NCI-H1417 treated with DMSO at 0.1 percent for 48 hours (cell line): ENCODE measurements at places on chromosomes 6 and 20.
A peak's percentile ranks its signal among the peaks of the same experiment; 100 is the strongest.

DNA sequence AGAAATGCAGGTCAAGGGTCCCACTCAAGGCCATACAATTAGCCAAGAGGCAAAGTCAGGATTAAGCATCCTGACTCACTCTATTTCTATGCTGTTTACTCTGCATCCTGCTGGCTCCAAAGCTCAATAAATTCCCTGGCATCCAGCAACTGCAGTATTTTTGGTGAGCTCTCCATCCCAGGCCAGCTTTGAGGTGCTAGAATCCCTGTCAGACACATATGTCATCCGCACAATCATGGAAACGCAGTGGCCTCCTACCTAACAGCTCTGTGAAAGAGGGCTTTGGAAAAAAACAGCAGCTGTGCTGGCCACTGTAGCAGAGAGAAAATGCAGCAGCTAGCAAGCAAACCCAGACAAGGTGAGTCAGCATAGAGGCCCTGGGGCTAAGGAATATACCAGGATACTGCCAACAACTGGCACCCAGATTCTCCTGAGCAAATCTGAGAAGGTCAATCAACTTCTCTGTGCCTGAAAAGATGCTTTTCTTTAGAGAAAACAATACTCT is 58.4 kb downstream of the ANKEF1 start:
- DNase-seq: no peak

DNA sequence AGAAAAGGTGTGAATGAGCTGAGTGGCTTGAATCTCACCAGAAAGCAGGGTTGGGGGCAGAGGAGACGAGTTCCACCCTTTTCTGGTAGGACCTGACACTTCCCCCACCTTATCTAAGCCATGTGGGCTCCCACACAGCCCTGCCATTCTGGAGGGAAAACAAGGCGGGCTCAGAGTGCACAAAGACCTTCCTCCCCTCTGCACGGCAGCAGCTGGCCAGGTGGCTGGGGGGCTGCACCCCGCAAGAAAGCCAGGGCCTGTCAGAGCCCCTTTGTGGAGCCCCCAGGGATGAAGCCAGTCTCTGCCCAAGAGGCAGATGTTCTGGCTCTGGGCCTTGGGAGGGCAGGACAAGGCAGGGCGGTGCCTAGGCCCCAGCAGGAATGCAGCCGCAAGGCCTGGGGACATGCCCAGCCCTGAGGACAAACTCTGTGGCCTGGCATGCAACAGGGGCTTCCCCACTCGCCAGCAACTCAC is 48.4 kb upstream of the DSN1 start:
- DNase-seq: no peak

DNA sequence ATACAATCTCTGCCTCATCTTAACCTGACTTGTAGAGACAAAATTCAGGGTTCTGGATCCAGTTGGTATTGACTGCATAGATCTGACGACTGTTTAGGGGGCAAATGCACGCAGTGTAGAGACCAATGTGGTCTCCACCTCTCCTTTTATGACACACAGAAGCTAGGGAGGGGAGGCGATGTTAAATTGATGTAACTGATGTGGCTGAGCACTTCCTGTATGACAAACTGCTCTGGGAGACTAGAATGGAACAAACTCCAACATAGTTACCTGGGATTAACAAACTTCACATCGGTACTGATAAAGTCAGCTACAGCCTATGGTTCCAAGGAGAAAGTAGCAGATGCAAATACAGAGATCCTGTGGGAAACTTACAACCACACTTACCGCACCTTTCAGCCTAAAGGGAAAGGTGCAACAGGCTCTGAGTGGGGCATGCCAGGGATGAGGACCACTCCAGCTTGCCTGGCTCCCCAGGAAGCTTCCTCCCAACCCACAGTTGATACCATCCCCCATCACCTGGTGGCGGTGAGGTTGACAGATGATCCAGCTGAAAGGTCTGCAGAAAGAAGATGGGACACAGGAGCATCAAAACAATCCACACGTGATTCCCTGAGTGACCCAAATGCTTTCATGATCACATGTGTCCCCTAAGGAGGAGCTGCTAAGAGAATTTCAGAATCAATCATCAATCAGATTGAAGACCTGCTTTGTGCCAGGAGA is 60.6 kb upstream of the MRPS10 start:
- DNase-seq: no peak

- no peak for DNase-seq
These were observed 25.4 kb upstream of the HLA-E start for GRCh38 chr6:30463651-30464618.

DNA sequence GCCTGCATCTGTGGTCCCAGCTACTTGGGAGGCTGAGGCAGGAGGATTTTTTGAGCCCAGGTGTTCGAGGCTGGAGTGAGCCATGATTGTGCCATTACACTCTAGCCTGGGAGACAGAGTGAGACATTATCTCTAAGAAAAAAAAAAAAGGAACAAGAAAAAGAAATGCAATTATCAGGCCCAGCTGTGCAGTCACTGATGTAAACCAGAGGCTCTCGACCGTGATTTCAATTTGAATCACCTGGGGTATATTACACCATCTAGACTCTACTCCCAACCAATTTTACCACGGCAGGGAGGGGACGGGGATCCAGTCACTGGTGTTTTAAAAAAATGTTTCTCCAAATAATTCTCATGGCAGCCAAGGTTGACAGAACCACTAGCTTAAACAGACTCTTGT is 48.8 kb upstream of the NKX2-2 start:
- DNase-seq: no peak

- DNase-seq: no peak
These were observed 149.9 kb upstream of the FUT9 start for GRCh38 chr6:95865857-95866256.

- no peak for DNase-seq
These were observed 238.9 kb downstream of the FRK start for GRCh38 chr6:115821798-115822197.

DNA sequence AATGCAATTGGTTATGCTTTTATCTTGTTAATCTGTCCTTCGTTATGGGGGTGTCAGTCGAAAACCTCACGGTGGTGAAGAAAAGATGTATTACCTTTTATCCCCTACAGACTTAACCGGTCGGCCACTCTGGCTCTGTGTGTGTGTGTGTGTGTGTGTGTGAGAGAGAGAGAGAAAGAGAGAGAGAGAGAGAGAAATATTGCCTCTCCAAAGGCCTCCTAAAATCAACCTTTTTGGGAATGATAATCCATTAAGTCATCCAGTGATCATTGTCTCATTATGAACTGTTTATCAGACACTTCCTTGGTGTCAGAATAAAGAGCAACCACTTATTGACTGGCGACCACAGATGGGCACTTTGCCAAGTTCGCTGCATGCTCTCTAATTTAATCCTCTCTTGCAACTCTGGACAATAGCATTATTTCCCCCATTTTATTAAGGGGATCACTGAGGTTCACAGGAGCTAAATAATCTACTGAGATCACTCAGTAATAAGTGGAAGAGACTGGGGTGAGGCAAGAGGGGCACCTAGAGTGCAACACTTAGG is 30.7 kb downstream of the SLC35D3 start:
- peak; percentile 59 for DNase-seq

- DNase-seq: no peak
These were observed 16.1 kb downstream of the CSNK2A1 start for GRCh38 chr20:527571-527886.
